NCI-H69 (cell line): ENCODE measurements at places on chromosomes 3 and 15.

GRCh38 chr3:70182166-70182565, 130.3 kb downstream of the MDFIC2 start:
- DNase-seq, result no peak

GRCh38 chr15:68763063-68763462, 57.6 kb downstream of the ANP32A start:
- DNase-seq, result no peak

GRCh38 chr3:131551761-131552160, 49.0 kb upstream of the MRPL3 start:
- DNase-seq, result peak; percentile 1

DNA sequence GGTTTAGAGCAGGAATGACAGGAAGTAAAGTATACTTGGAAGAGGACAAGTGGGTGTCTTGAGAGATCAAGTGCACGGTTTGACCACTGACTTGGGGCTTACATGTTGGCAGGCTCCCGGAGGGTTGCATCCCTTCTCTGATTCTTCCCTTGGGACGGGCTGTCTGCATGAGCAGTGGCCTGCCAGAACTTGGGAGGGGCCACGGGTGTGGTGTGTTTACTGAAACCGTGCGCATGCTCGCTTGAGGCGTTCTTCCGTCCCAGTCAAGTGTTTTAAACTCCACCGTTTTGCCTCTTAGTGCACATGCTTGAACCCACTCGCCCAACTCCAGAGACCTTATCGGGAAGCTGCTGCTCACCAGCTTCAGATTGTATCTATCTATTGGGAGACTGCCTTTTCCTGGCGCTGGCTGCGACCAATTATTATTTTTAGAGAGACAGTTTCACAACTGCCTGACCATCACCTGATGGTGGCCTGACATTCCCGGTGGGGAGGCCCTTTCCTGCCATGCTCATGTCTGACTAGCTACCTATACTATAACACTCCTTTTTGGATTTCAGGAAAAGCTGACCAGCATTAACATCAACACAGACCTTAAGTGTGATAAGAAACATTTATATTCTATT, 14.9 kb upstream of the C3orf22 start:
- peak; percentile 60 for DNase-seq

DNA sequence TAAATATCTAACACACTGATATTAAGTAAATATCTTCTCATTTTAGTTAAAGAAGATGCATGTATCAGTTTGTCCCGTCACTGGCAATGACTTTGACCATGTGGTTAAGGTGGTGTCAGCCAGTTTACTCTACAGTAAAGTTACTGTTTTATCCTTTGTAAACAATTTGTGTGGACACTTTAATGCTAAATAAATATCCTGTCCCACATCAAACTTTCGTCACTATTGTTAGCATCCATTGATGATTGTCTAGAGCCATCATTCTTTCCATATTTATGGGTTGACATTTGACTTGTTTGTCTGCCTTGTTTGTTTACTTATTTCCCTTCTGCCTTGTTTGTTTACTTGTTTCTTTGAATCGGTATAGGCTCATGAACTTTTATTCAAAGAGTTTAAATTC, 11.0 kb upstream of the GPD1L start:
- DNase-seq, result no peak

DNA sequence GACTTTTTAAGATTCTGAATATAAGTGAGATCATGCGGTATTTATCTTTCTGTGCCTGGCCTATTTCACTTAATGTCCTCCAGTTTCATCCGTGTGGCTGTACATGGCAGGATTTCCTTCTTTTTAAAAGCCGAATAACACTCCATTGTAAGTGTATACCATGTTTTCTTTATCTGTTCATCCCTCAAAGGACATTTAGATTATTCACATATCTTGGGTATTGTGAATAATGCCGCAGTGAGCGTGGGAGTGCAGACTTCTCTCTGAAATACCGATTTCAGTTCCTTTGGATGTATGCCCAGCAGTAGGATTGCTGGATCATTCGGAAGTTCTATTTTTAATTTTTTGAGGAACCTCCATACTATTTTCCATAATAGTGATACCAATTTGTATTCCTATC, 136.1 kb downstream of the APBA2 start:
- DNase-seq, result no peak

- DNase-seq, result no peak
Measured at GRCh38 chr15:66758844-66759243, 56.8 kb downstream of the SMAD6 start.
